ENCODE measurements at places on chromosomes 6 and 20.
A peak's percentile ranks its signal among the peaks of the same experiment; 100 is the strongest.

DNA sequence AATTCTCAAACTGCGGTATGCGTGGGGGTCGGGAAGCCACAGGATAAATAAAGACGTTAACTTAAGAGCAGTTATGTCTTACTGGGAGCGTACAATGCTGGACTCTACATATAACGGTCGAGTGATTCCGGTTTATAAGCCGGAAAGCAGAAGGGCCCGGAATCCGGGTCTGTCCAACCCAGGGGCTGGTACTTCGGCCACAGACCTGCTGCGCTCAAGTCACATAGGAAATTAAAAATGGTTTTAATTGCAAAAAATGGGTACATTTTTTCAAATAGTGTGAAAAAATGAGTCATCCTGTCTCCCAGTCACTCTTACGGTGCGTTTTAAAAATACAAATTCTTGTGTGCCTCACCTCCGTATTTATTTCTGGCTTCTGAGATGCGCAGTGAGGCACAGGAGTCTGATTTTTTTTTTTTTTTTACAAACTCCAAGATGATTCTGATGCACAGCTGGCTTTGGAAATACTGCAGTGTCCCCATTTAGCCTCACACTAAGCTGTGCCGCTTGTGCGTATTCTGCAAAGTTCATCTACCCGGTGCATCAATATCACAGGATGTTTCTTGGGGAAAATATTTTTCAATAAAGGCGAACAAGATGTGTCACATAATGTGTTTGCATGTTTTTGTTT lies 1.0 kb downstream of the PCIF1 start:
- DNase-seq = no peak

- DNase-seq = no peak
Measured at GRCh38 chr6:137166247-137167098, 7.0 kb downstream of the IL22RA2 start.

GRCh38 chr6:139386404-139386803 lies 12.0 kb upstream of the CITED2 start:
- DNase-seq = no peak

GRCh38 chr20:47152068-47152467 lies 204.4 kb downstream of the ZMYND8 start:
- no peak for DNase-seq

DNA sequence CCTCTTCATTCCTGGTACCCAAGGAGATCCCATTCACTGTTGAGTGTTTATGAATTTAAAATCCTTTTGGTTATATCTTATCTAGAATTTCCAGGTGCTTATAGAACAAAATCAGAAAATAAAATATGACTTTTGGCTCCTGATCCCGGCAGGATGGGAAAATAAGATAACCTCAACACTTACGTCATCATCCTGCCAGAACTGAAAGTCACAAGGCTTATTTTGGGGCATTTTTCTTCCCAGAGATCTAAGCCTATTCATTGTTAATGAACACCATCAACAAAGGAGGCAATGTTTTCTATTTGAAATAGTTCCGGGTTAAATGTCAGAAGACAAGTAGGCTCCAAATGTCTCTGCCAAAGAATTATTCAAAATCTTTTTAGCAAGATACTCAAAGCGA lies 580.6 kb downstream of the TFAP2A start:
- no peak for DNase-seq

GRCh38 chr6:34236131-34236442 lies 586 bp upstream of the HMGA1 start:
- DNase-seq = no peak

- peak; percentile 47 for DNase-seq
Measured at GRCh38 chr20:9392892-9393857, 121.2 kb upstream of the LAMP5 start.

GRCh38 chr20:38114353-38114791 lies 50.7 kb downstream of the TGM2 start:
- no peak for DNase-seq

DNA sequence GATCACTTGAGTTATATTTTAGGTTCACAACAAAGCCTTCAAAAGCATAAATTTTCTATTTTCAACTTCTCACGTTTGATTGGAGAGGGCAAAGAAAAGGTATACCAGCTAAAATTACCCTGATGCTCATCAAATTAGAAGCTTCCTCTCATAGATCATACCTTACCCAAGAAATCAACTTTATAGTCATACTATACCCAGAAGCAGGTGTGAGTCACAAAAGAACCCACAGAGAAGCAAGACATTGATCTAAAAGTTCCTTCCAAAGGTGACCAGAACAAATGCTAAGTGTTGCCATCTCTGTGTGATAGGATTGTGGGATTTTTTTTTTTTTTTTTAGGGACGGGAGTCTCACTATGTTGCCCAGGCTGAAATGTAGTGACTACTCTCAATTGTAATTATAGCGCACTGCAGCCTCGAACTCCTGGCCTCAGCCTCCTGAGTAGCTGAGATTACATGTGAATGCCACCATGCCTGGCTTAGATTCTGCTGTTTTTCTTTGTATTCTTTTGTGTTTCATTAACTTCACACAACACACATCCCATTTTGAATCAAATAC lies 3.3 kb downstream of the EIF2S2 start:
- DNase-seq = no peak

GRCh38 chr6:150325066-150325772 lies 43.6 kb upstream of the IYD start:
- DNase-seq = no peak

GRCh38 chr6:156957931-156958547 lies 180.9 kb downstream of the ARID1B start:
- no peak for DNase-seq

GRCh38 chr6:139373154-139373927 lies 1.1 kb downstream of the CITED2 start:
- DNase-seq = peak; percentile 76

Measured in NCI-H1105 (cell line).